ENCODE measurements at places on chromosomes 6 and 20. TPM values are rescaled to one million over a fixed set of nuclear protein-coding genes. Genes with fewer than 3 reads are reported as not detected.

Gene FOXC1
- 0.09 TPM for polyA plus RNA-seq

Gene NOL4L
- 27.2 TPM for polyA plus RNA-seq

Gene WFDC12
- not detected for polyA plus RNA-seq

Gene OR2J3
- polyA plus RNA-seq, result not detected

Gene SLC2A10
- not detected for polyA plus RNA-seq

Gene DDX43
- not detected for polyA plus RNA-seq

Gene TUBB1
- not detected for polyA plus RNA-seq

Gene TOX2
- 0.86 TPM for polyA plus RNA-seq

Gene GSTA1
- not detected for polyA plus RNA-seq

Gene PSMA7
- 871 TPM for polyA plus RNA-seq

Gene CDK5RAP1
- 52.5 TPM for polyA plus RNA-seq

Gene LY6G6F
- not detected for polyA plus RNA-seq

Gene LHFPL5
- 0.17 TPM for polyA plus RNA-seq
